ENCODE measurements at places on chromosomes 4 and X.

DNA sequence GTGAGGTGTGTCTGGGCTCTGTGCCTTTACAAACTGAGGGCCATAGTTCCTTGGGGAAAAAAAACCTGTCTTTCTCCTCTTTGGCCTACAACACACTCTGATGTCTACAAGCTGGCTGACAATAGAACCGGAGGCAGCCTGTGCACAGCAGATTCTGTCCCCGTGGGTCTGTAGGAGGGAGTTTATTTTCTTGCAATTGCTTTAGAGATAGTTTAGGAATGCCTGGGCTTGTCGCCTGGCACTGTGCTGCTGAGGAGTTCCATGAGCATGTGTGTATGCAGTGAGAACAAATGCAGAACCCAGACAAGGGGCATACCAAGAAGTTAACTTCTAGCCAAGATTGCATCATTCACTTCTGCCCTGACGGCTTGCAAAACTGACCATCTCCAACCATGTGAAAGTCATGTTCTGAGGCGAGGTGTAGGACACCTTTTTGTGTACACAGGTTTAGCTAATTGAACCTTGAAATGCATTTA lies 54.1 kb downstream of the CCNI start:
- no peak for DNase-seq

DNA sequence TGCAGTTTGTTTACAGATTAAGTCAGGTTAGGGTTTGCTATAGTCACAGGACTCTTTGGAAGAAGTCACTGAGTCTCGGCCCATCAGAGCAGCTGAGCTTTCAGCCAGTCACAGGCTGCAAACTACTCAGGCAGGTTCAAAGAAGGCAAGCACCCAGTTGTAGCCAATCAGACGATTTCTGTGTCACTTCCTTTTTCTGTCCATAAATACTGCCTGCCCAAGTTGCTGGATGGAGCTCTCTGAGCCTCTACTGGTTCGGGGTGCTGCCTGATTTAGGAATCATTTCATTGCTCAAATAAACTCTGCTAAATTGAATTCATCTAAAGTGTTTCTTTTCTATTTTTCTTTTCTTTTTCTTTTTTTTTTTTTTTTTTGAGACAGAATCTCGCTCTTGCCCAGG lies 7.3 kb upstream of the SH3BP2 start:
- no peak for DNase-seq

- DNase-seq, result no peak
Observed at GRCh38 chr4:174627473-174627872, 105.2 kb upstream of the HPGD start.

DNA sequence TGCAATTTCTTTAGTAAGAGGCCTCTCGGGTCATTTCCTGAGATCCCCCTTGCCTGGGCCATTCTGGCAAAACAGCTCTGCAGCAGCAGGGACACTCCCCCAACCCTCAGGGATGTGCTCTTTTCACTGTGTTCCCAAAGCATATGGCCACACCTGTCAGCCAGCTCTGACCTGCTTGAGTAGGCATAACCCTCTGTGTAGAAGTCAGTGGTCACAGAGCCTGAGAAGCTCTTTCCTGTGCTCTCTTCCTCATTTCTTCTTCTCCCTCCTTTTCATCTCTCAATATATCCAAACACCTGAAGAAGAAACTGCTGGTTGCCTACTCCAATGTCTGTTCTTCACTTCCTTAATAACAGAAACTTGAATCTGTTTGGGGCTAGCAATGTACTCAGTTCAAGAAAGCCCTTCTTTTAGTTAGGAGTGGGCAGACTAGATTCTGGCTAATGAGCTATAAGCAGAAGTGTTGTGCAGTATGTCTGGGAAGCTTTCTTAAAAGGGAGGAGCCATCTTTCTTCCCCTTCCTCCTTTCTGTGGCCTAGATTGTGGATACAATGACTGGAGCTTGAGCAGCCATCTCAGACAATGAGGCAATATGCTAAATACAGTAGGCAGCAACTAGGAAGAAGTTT lies 73.3 kb downstream of the PRPS1 start:
- no peak for DNase-seq

- DNase-seq, result no peak
Observed at GRCh38 chr4:91598696-91599095, 705.1 kb upstream of the GRID2 start.

- no peak for DNase-seq
Observed at GRCh38 chr4:117908306-117909207, 125.7 kb upstream of the NDST3 start.

GRCh38 chrX:24494647-24495075 lies 29.6 kb downstream of the PDK3 start:
- DNase-seq, result no peak

- DNase-seq, result no peak
Observed at GRCh38 chr4:119037709-119038108, 97.9 kb upstream of the MYOZ2 start.

GRCh38 chr4:36573441-36573840 lies 292.0 kb downstream of the DTHD1 start:
- DNase-seq, result no peak

DNA sequence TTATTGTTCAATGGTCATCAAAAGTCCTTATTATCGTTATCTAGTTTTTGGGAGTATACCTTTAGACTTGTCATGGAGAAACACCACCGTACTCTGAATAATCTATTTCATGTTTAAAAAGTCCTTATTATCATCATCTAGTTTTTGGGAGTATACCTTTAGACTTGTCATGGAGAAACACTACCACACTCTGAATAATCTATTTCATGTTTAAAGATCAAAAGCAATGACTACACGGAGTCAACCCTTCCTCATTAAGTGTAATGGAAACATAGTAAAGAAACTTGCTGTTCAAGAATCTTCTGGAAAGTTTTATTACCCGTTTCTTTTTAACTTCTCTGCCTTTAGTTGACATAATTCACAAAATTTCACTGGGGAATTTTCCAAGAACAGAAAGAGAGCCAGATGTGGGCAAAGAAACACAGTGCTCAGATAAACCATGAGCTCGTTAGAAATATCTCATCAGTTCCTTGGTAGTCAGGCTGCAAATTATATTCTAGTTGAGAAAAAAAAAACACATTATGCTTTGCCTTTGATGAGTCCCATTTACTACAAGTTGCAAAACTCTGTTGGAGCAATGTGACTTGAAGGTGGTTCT lies 158.8 kb downstream of the AFAP1 start:
- DNase-seq, result no peak

GRCh38 chrX:108091878-108092291 lies 307 bp downstream of the ATG4A start:
- DNase-seq, result no peak

DNA sequence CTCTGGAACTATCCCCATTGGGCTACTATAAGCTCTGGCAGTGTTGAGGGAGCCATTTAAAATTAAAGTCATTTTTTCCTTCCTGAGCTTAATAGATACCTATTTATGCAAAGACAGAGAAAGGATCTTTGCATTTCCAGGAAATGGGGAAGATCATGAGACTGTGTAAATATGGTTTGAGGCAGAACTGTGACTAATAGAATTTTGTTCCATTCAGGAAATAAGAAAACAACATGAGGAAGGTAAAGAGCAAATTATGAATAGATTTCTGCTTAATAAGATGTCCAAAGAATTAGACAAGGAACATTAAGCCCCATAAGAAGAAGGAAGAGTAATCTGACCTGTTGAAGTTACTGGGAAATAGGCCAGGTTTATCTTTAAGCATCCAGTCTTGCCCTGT lies 17.8 kb upstream of the TBC1D19 start:
- DNase-seq, result no peak

GRCh38 chrX:46626566-46626965 lies 53.0 kb downstream of the CHST7 start:
- DNase-seq, result no peak

GRCh38 chr4:187665086-187665485 lies 330.5 kb upstream of the ZFP42 start:
- no peak for DNase-seq

DNA sequence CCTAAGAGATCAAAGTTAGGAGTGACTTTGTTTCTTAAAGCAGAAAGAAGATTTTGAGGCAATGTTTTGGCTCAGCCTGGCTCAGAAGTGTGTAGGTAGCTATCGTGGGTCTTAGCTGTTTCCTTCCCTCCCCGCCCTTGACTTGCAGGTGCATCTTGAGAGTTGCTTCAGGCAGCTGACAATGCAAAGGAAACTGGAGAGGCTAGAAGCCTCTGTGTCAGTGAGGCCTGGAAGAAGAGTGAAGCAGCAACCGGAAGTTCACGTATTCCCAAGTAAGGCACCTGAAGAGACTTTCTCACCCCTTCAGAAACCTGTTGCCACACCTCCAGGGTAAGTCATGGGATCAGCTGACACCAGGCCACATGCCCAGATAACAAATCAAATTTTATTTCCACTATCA lies 10.6 kb upstream of the XKRX start:
- DNase-seq, result no peak

- DNase-seq, result no peak
Observed at GRCh38 chr4:11605597-11605996, 176.9 kb upstream of the HS3ST1 start.

DNA sequence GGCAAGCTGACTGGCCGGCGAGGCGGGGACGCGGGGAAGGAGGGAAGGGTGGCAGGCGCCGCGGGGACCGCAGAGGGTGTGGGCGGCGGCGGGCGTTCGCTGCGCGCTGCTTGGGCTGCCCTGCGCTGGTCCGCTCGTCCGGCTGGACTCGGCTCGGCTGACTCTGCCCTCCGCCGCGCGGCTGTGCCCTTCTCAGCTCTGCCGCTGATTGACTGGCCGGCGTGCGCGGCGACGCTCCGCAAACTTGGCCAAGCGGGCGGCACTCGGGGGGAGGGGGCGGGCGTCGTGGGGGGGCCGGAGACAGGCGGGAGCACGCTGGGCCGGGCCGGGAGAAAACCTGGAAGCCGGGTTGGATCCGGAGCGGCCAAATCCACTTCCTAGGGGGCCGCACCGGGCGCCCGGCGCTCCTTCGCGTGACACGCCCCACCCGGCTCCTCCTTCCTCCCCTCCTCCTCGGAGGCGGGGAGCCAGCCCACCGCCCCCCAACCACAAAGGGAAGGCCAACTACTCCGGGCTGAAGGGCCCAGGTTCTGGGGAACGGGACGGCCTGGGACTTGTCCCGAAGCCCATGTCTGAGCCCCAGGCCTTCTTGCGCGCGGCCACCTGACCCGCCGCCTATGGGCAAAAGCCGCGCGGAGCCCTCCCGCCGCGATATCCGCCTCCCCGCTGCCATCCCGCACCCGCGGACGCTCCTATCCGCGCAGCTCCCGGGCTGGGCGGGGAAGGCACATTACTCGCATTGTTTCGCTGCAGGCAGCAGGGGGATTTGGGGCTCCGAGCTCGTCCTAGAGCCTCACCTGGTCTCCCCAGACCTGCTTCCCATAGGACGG lies at the start of gene GPC4:
Gene GPC4, minus strand, starts transcription at position 214 of the 830 bp plus-strand sequence. CDS start 524 bp downstream, outside the sequence.
- no peak for DNase-seq

- no peak for DNase-seq
Observed at GRCh38 chr4:125116431-125116830, 198.3 kb upstream of the FAT4 start.

- DNase-seq, result no peak
Observed at GRCh38 chr4:18463987-18464559, 442.5 kb upstream of the LCORL start.

DNA sequence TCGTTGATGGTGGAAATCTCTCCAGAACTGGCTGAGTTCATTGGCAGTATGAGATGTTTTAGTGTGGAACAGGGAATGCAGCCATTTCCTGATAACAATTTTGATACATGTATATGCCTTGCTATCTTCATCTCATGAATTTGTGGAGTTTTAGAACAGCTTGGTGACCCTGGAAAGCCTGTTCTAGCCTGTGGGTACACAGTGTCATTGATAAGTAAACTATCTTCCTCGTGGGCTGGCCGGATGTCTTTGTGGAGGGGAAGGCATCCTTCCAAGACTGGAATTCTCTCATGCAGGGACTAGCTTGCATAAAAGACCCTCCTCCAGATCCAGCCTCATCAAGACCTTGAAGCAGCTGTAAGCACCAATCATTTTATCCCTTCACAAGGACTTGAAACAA lies 40.2 kb upstream of the NUDT10 start:
- no peak for DNase-seq

GRCh38 chr4:18075823-18076433 lies 54.4 kb upstream of the LCORL start:
- DNase-seq, result no peak

DNA sequence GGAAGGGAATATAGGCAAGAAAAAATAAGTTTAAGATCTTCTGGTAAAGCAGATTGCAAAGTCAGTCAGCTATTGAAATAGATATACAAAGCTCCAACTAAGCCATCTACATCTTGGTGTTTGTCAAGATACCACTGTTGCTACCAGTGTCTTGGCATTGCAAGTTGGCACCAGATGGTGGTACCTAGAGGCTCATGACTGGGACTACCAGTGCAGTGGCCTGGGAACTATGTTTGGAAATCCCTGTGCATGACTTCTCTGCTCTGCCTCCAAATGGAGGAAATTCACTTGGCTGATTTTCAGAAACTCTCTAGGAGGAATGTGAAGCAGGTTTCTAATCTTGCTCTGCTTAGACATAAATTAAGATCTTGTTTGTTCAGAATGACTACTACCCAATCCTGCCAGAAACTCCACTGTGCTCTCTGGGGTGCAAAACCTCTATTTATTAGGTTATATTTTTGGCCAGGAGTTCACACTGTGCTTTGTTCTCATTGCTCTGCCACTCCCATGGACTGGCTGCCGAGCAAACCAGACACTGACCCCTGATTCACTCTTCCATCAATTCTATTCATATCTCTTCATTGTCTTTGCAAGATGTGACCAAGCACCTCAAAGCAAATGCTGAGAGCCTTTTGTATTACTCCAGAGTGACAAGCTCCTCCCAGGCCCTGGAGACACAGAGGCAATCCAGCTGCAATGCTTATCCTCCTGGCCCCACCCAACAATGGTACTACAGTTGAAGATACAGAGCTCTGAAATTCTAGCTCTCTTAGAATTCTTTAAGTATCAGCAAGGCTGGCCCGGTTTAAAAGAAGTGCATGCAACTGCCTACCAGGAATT lies 272.3 kb upstream of the FGF16 start:
- DNase-seq, result no peak

- no peak for DNase-seq
Observed at GRCh38 chrX:18707426-18708049, at the start of gene PPEF1. TSS of gene PPEF1 (plus strand) at chrX:18707645. CDS start at chrX:18707781, 136 bp downstream.

DNA sequence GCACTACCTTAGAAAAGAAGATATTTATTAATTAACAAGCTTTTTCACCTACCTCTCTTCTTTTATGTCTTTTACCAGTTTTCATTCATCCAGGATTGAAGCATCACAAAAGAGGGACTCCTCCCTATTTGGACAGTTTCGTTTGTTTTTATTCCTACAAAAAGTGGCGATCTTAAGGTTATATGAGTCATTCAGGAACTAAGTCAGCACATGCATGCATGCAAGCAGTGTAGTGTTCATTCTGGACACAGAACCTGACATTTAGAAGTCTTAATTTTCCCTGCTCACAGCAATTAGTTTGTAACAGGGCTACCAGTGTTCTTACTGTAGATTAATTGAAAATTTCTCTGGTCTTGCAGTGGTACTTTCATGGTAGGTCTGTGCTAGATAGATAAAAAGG lies 47.9 kb upstream of the QRFPR start:
- no peak for DNase-seq

GRCh38 chrX:133916984-133917722 lies 68.2 kb downstream of the GPC3 start:
- DNase-seq, result no peak

DNA sequence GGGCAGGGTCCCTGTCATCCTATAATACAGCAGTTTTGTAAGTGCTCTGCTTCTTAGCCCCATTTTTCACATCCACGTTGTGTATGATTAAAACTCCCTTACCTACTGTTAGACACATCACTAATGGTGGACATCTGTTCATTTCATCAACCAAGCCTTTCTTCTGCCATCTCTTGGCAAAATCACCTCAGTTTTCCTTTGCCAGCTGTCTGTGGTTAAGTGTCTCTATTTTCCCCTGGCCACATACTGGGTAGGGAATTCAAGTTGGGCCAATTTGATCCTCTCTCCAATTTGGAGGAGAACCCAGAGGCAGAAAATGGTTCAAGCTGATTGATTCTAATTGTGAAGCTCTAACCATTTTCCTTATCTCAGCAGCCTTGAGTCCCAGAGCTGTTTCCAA lies 436.1 kb downstream of the PCDH7 start:
- no peak for DNase-seq

Data from omental fat pad (tissue), 4 donors.